ENCODE measurements at places on chromosomes 4 and X.
A peak's percentile ranks its signal among the peaks of the same experiment; 100 is the strongest.

DNA sequence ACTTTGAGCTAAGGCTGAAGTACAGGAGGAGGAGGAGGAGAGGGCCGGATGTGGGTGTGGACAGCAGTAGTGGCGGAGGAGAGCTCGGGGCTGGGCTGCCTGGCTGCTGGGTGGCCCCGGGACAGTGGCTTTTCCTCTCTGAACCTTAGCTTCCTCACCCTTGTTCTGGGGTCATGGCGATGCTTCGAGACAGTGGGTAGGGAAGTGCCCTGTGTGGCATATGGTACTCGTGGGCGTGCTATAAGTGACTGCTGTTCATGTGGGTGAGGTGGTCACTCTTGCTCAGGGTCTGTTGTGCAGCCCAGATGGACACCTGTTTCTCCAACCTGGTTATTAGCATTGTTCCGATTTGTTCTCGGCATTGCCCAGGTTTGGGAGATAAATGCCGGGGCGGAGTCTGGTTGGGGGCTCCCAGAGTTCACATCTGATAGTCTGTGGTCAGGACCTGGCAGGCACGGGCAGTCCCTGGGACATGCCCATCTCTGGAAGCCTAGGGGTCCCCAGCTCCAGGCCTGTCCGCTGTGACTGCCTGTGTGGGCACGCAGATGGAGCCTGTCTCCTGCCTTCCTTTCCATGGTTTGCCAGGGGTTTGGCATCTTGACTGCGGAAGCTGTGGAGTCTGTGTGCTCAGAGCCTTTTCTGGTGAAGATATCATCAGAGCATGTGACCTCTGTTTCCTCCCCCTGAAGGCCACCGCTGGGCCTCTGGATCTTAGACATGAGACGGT is 4.9 kb upstream of the CPZ start:
- no peak for DNase-seq

DNA sequence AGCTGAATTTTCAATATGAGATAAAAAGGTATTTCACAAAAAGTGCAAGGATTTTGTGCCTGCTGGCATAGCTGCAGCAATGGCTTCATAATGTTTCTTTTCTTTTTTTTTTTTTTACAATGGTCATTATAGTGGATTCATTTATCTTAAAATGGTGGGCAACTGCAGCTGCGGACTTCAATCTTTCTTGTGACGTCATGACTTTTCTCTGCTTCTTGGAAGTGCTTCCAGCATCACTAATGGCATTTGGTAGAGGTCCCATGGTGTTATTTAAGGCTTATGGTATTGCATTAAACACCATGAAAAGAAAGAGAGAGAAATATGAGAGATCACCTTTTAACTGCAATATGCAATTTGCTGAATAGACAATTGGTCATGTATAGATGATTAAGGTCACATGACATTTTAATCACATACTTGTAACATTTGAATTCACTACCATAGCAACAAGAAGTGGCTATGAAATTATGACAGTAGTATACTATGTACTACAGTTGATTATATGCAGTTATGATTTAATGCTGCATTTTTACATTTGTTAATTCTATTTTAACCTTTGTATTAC is 684.0 kb upstream of the AADAT start:
- DNase-seq: no peak

DNA sequence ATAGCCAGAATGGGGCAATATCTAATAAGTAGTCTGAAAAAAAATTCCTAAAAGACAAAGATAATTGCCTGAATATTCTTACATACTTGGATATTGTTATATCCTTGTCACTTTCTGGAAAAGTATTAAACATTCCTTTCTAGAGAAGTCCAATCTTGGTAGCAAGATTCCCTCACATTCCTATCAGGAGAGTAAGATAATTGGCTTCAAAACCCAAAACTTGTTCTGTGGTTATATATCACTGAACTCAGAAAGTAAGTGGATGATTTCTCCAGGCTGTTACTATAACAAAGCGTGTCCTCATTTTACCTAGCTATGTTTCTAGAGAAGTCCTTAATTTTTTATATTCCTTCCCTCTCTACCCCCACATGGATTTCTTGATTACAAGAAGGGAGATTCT is 46.0 kb upstream of the TEX13A start:
- DNase-seq: peak; percentile 0

GRCh38 chr4:140141210-140141835 is 12.7 kb downstream of the MAML3 start:
- no peak for DNase-seq

DNA sequence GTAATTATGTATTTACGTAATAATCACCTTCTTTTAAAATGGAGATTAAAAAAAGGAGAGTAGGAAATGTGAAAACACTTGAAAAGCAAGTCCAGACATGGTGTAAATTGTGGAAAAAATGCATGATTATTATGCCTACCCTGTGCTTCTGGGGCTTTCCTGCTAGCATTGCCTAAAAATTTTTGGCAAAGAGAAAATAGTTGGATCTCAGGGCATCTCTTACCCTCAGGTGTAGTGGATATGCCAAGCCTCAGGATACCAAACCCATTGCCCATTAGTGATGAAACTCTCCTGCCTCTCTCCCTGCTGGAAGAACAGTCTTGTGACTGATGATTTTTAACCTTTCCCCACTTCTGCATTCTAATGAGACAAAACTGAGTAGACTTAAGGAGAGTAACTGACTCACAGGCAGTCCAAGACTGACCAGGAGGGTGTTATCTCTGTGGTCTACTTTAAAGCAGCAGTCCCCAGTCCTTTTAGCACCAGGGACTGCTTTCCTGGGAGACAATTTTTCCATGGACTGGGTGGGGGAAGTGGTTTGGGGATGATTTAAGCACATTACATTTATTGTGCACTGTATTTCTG is 174.6 kb downstream of the ZNF330 start:
- DNase-seq: no peak

GRCh38 chr4:90002441-90003062 is 107.9 kb downstream of the MMRN1 start:
- no peak for DNase-seq

- no peak for DNase-seq
Measured at GRCh38 chr4:33029976-33030375, 2309.8 kb downstream of the PCDH7 start.

- no peak for DNase-seq
Measured at GRCh38 chrX:14798805-14799397, 74.0 kb downstream of the FANCB start.

- peak; percentile 56 for DNase-seq
Measured at GRCh38 chrX:44025555-44025954, 52.4 kb upstream of the NDP start.

- DNase-seq: no peak
Measured at GRCh38 chr4:169741569-169741968, 16.2 kb downstream of the HPF1 start.

DNA sequence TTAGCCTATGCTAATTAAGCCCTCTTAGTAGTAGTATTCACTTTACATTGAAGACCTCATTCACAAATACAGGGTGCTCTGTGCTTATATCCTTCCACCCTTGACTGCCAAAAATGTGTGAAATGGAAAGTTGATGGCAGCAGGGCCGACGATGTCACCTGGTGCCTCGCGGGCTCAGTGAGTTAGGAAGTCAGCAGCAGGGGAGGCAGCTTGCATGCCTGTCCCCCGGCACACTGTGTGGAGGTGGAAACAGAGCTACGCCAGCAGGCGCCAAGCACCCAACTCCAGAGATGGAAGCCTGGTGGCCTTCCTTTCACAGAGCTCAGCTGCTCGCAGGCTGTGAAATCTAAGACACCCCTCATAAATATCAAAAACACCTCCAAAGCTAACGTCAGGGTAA is 8.4 kb downstream of the MSL3 start:
- no peak for DNase-seq

DNA sequence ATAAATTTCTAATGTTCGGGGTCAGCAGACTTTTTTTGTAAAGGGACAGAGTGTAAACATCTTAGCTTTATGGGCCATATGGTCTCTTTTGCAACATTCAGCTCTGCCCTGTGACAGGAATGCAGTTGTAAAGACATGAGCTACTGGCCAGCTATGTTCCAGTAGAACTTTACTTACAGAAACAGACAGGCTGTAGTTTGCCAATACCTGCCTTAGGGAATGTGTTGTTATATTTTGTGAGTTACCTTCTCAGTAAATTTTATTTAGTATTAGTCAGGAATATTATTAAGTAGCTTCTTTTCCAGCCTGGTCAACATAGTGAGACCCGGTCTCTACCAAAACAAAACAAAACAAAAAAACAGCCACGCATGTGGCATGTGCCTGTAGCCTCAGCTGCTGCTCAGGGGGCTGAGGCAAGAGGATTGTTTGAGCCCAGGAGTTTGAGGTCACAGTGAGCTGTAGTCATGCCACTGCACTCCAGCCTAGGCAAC is 48.7 kb downstream of the HTT start:
- DNase-seq: no peak

DNA sequence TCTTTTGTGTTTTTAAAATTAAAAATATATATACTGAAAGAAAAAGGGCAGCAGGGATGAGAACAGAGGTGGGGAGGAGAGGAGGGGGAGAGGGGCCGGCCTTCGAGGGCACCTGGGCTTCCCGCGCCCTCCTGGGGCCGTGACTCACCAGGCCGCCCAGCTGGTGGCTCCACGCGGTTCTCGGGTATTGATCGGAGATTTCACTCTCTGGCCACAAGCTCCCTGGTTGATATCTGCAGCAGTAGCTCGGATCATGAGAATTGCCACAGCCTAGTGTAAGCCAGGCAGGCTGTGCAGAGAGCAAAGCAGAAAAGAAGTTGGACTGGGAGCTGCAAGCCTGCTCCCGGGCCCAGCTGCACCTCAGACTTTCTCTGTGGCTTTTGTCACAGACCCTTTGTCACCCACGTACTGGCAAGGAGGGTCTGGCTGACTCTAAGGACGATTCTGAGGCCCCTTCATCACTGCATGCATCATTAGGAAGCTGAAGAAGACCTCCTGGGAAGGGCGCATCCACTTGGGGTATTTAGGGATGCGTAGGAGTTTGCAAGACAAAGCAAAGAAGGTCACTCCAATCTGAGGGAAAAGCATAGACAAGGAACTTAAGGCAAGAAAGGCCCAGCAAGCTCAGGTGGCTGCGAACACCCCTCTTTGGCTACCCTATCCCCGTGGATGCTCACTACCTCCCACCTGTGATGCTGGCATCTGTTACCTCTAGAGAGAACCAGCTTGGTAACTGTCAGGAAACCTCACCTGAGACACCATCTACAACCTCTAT is 71.7 kb downstream of the CPZ start:
- no peak for DNase-seq

- no peak for DNase-seq
Measured at GRCh38 chr4:170875868-170876267, 786.1 kb upstream of the AADAT start.

GRCh38 chr4:75634951-75635350 is 4.6 kb upstream of the CDKL2 start:
- DNase-seq: peak; percentile 2

GRCh38 chr4:3363411-3364141 is 70.8 kb downstream of the RGS12 start:
- DNase-seq: no peak

All from fibroblast of skin of back (primary cell).